ENCODE measurements at places on chromosomes 2 and 18.

GRCh38 chr2:99421469-99421868 lies 68.3 kb downstream of the REV1 start:
- no peak for DNase-seq

- no peak for DNase-seq
Observed at GRCh38 chr18:14999085-14999975, 251.4 kb downstream of the ANKRD30B start.

DNA sequence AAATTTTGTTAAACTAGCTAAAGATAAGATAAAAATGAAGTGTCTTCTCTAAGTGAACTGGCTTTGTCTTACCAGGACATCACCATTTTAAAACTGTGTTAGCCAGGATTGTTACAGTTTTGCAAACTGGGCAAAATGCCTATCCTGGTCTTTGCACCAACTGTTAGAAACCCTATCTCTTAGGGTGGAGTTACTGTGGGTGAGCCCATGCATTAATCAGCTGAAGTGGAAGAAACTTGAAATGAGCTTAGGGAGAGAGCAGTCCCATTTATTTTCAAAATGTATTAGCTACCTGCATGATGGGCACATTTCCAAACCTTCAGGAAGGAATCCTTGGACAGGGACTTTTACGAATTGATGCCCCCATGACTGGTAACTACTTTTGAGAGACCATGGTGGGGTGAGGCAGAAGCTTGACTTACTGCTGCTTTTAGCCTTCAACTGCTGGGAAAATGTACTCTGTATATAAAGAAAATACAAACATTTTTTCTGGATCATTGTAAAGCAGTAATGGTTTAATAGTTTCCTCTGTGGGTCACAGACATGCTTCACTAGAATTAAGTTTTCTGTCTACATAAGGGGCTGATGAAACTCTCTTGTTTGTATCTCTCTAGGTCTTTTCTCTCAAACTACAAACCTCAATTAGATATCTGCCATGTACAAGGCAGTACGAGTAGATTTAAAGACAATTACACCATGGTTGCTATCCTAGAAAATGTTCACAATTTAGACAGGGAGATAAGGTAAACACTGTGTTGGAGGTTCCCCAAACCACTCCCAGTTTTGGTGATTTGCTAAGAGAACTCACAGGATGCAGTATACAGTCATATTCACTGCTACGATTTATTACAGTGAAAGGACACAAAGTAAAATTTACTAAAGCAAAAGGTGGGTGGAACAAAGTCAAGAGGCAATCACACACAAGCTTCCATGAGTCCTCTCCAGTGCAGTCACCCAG lies 321.4 kb upstream of the MMADHC start:
- no peak for DNase-seq

- DNase-seq = no peak
Observed at GRCh38 chr18:75140296-75140695, 68.6 kb downstream of the PTGR3 start.

GRCh38 chr2:10501451-10501961 lies 53.4 kb upstream of the ODC1 start:
- DNase-seq = no peak

All from activated T-cell treated with anti-CD3 and anti-CD28 coated beads for 48 hours (primary cell).